Esophagus muscularis mucosa (tissue), 4 donors: ENCODE measurements at places on chromosomes 7 and 10.
A peak's percentile ranks its signal among the peaks of the same experiment; 100 is the strongest.

GRCh38 chr7:19928247-19928646, 154.8 kb upstream of the TMEM196 start:
- DNase-seq = no peak

- DNase-seq = no peak
These were observed 1.7 kb upstream of the CLIP2 start for GRCh38 chr7:74287303-74288033.

DNA sequence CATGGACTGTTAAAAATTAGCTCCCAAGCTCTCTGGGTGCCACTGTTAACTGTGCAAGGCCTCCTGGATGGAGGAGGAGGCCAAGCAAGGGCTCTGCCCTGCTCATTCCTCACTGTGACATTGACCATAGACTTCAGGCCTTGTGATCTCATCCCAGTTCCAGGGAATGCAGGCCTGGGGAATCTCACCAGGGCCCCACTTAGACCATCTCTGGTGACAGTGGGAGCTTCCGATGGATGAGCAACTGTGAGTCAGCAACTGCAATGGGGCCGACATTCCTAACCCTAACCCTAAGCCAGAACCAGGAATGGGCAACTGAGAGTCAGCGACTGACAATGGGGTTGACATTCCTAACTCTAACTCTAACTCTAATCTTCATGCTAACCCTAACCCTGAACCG, 50.4 kb upstream of the MSMB start:
- DNase-seq = peak; percentile 86

- no peak for DNase-seq
These were observed 541 bp downstream of the ELMO1 start for GRCh38 chr7:37448011-37448635.

- DNase-seq = no peak
These were observed 49.2 kb downstream of the RASGEF1A start for GRCh38 chr10:43217563-43218205.

DNA sequence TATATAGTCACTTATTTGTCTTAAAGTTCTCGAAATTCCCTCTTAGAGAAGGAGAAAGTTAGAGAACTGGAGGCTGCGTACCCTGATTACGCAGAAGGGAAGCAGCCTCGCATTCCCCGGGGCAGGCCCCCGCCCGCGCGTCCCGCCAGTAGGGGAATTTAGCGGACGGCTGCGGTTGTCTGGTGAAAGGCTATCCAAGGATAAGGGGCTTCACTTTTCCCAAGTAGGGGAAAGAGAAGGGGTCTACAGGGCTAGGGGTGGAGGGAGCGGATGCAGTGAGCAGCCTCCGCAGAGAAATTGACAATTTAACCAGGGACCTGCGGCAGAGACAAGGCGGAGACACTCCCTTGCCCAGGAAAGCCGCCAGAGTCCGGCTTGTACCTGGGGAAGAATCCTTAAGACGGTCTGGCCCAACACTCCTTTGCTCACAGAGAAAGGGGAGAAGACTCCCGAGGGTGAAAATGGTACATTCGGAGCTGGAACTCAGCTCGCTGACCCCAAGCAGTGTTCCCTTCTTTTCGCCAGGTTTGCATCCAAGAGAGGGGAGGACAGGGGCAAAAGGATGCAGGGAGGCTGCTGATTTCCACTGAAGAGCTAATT, 994 bp upstream of the MAGI2 start:
- no peak for DNase-seq

DNA sequence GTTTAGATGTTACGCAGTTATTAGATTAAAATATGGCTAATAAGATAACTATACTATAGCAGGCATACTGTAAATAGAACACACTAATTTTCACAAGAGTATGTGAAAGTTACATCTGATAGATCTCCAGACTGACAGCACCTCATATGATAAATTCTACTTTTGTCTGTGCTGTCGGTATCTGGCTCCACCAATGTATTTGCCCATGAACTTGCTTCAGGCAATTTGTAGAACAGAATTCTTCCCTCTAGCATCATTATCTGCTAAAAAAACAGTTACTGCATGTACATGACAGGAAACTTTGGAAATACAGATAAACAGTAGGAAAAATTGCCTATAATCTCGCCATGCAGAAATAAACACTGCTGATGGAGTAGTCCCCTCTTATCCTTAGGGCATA, 137.7 kb downstream of the WNT2 start:
- DNase-seq = no peak

- DNase-seq = no peak
These were observed 114.2 kb upstream of the FAM180A start for GRCh38 chr7:135862586-135863340.

DNA sequence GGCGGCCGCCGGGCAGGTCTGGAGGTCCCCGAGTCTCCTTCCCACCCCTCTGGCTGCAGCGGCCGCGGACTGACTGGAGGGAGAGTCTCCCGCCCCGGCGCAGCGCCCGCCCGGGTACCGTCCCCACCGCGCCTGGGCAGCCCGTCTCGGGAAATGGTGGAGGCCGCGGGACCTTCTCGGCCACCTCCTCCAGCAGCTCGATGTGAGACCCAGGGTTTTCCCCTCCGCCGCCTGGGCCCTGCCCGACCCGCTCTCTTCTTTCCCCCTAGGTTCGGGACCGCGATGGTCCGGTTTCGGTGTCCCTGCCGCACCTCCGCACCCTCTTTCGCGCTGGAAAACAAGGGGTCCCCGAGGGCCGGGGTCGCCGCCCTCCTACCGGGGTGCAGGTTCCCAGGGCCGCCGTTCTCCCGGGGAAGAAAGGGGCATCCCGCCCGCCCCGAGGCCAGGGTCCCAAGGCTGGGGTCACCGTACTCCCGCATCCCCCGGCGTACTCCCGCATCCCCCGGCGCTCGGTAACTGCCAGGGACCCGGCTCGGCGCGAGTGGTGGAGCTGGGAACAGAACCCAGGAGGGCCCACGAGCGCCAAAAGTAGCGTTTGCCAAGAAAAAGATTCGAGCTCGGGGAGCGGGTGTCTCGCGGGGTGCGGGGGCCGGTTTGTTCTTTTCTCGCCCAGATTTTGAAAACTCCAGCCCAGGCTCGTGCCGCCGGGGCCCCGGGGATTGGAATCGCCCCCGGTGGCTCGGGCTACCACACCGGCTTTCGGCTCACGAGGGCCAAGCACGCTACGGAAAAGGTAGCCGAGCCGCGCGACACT, 3.4 kb downstream of the TNRC18 start:
- DNase-seq = no peak

GRCh38 chr7:123712619-123713018, 36.2 kb downstream of the WASL start:
- no peak for DNase-seq

- DNase-seq = no peak
These were observed 12.8 kb downstream of the SNX8 start for GRCh38 chr7:2301511-2301863.

- DNase-seq = peak; percentile 93
These were observed at the start of gene FAM180A for GRCh38 chr7:135748770-135749169. FAM180A (minus strand) TSS chr7:135748813; CDS start chr7:135748580, 233 bp downstream.
